ENCODE measurements at places on chromosomes 5 and 9. TPM values are rescaled to one million over a fixed set of nuclear protein-coding genes. Genes with fewer than 3 reads are reported as not detected.

DNA sequence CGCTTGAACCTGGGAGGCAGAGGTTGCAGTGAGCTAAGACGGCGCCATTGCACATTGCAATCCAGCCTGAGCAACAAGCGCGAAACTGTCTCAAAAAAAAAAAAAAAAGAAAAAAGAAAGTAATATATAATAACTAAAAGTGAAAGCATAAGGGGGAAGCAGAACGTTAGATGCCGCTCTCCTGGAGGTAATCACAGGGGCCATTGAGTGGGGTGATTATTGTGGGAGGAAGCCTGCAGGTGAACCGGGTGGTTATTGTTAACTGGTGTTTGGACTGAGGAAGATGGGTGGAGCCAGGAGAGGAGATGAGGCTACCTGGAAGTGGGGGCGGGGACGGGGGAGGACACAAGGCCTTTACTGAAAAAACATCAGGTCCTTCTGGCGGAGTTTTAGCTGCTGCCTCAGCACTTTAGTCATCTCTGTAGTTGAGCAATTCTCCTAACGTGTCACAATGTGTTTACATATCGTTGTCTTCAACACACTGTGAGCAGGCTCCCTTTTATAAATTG, 5.3 kb upstream of the TJP2 start:
- DNase-seq = no peak

GRCh38 chr9:129174724-129175514, 3.1 kb downstream of the IER5L start:
- peak; percentile 89 for DNase-seq

DNA sequence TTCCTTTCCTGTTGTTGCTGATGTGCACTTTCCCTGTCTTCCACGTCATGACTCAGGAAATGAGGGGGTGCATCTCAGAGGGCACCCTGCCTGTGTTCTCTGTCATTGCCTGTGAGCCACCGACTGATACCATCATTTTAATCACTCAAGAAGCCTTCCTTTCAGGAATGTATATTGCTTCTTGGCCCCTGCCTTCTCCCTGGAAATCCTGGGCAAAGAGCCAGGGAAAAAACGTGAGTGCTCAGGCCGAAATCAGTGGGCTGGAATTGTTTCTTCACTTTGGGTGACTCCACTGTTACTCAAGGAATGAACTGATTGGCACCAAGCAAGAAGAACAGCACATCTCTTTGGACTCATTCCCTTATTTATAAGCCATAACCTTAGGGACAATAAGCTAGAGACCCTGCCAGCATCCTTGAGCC, 126.1 kb downstream of the SNX18 start:
- no peak for DNase-seq

- DNase-seq = no peak
Measured at GRCh38 chr5:61076626-61077025, 85.6 kb downstream of the SMIM15 start.

DNA sequence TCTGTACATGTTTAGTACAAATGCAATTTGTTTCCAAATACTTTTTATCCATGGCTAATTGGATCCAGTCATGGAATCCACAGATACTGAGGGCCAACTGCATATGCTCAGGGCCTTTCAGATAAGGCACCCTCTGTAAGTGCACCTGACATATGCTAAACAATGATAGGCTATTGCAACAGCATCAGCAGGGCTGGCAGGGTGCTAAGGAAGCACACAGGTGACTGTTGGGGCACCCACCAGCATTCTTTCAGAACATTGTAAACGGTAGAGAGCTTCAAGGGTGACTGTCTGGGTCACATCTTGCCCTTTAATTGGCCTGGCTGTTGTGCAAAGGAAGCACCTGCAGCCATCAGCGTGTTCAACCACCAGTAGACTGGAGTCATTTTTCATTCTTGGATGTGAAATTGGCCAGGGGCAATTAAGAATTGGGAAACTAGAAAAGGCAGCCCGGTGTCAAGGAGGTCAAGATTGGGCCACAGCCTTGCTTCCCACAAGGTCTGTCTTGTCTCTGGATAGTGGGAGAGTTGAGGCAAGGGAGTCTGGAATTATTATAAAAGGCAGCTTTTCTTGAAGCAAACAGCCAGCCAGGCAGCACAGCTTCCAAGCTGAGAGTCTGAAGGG, 129.3 kb upstream of the RAI14 start:
- DNase-seq = no peak

GRCh38 chr9:3992924-3993323, 306.9 kb downstream of the GLIS3 start:
- DNase-seq = no peak

DNA sequence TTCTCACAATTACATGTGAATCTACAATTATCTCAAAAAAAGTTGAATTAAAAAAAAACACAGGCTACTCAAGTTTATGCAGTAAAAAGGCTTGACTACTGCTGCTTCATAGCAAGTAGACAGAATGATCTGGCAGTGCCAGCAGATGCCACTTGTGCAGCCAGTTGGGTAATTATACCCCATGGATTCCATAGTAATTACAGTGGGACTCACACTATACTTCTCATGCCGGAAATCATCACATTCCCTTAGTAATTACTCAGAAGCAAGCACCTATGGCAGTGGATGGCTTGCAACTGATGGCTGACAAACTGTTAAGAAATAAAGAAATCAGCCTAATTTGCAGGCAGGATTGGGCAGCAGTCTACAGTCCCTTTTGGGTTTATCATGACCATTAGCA, 463.2 kb upstream of the KLF4 start:
- DNase-seq = no peak

GRCh38 chr5:88952344-88952743, 69.4 kb upstream of the MEF2C start:
- no peak for DNase-seq

DNA sequence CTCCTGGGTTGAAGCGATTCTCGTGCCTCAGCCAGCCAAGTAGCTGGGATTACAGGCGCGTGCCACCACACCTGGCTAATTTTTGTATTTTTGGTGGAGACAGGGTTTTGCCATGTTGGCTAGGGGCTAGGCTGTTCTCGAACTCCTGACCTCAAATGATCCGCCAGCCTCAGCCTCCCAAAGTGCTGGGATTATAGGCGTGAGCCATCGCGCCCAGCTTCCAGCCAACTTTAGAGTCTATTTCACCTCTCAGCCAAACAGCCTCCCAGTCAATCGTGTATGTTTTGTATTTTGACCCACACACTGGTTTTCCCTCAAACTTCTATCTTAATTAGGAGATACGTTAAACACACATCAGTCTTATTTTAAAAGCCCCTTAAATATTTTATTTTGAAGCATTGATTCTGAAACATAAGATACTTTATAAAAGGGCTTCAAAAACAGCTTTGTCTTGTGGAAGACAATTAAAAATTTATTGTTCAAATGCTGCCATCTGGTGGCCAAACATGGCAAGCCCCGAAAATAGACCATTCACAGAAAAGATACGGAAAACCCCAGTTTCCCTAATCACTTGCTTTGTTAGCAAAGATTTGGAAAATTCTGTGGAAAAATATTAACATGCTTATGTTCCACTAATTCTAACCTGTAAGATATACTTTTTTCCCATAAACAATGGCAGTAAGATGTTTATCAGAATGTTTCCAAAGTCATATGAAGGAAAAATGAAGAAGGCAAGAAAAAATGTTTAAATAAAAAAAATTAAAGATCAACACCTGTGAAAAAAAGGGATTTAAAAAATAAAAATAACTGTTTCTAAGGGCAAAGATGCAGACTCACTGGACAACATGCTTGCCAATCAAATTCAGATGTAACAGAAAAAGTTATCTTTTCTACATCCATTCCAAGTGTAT, 33.1 kb downstream of the APTX start:
- no peak for DNase-seq

DNA sequence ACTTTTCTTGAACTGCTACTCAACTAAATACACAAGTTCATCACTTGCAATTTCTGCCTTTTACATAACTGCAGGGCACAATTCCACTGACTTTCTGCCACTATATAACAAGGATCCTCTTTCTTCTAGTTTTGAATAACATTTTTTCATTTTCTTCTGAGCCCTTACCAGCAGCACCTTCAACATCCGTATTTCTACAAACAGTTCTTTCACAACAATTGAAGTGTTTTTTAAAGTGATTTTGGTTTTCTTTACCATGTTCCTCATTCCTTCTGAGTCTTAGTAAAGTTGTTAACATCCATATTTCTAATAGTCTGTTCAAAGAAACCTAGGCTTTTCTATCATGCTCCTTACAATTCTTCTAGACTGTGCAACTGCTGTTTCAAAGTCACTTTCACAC, 127.2 kb upstream of the PITX1 start:
- no peak for DNase-seq

DNA sequence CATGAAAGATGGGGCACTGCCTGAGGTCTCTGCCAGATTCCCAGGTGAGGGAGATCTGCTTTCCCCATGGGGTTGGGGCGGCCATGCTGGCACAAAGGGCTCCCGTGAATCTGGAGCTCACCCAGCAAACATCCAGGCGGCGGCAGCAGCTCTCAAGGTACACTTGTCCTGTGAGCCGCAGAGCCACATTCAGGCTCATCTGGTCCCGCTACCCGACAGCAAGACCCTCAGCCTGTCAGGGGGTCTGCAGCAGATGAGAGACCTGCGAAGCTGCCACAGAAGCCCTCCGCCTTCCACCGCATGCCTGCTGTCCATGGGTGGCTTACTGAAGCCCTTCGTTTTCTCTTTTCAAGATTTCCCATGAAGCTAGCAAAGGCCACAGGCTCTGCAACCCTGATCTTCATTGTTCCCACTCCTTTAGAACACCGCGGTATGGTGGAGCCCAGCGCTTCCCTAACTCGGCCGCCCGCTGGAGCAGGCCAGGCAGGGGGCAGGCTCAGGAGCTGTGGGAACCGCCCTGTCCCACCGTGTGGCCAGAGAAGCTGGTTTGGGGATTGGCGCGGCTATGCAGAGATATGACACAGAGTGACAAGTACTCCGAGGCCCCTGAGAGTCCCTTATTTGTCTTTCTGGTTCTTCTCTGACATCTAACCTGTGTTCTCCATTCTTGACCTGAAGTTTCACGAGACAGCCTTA, 8.8 kb downstream of the LRRC14B start:
- peak; percentile 57 for DNase-seq

GRCh38 chr5:168951356-168951755, 349.6 kb downstream of the SLIT3 start:
- DNase-seq = no peak

DNA sequence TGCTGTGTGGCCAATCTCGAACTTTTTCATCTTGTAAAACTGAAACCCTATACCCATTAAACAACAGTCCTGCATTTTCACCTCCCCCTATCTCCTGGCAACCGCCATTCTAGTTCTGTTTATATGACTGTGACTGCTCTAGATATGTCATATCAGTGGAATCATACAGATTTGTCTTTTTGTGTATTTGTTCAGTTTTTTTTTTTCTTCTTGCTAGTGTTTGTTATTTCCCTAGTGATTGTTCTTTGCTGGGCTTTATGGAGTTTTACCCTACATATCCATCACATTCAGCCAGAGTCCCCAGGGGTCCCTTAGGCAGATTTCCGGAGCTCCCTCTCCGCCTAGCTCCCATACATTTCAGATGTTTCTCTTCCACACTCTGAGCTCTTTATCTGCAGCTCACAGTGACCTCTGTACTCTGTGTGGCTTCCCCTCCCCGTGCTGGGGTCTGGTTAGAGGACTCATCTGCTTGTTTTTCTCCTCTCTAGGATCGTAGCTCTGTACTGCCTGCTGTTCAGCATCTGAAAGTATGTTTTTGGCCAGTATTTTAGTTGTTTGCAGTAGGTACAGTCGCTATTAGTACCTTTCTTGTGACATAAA, 25.1 kb upstream of the CARTPT start:
- DNase-seq = no peak

The NRARP gene
- total RNA-seq = 21.5 TPM

The LTC4S gene
- total RNA-seq = 22.6 TPM

The IL33 gene
- 64.8 TPM for total RNA-seq

The RANBP3L gene
- 7.1 TPM for total RNA-seq

The DUSP1 gene
- total RNA-seq = 382 TPM

The SPINK6 gene
- not detected for total RNA-seq

The PCDHGA2 gene
- total RNA-seq = 2.5 TPM
